Hair follicle dermal papilla cell (primary cell): ENCODE measurements at places on chromosomes 3 and 15. TPM values are rescaled to one million over a fixed set of nuclear protein-coding genes. Genes with fewer than 3 reads are reported as not detected.

The TF gene
- total RNA-seq: under 0.01 and 0.36 TPM in 2 replicates

The CXCR6 gene
- total RNA-seq: not detected in 2 replicates

The SLC12A8 gene
- total RNA-seq: 7.3 and 9.7 TPM in 2 replicates

The CMTM8 gene
- total RNA-seq: 0.16 TPM in 1 of 2 replicates, not detected in the other

The ACKR2 gene
- not detected in 2 replicates for total RNA-seq

The LMAN1L gene
- total RNA-seq: not detected in 2 replicates

The SNTN gene
- total RNA-seq: not detected in 2 replicates
